ENCODE measurements at places on chromosomes 7 and 10.

- peak; percentile 89 for DNase-seq
These were observed 94.7 kb upstream of the ZMIZ1 start for GRCh38 chr10:78973901-78974616.

GRCh38 chr7:97011536-97012364, 6.4 kb downstream of the DLX6 start:
- no peak for DNase-seq

DNA sequence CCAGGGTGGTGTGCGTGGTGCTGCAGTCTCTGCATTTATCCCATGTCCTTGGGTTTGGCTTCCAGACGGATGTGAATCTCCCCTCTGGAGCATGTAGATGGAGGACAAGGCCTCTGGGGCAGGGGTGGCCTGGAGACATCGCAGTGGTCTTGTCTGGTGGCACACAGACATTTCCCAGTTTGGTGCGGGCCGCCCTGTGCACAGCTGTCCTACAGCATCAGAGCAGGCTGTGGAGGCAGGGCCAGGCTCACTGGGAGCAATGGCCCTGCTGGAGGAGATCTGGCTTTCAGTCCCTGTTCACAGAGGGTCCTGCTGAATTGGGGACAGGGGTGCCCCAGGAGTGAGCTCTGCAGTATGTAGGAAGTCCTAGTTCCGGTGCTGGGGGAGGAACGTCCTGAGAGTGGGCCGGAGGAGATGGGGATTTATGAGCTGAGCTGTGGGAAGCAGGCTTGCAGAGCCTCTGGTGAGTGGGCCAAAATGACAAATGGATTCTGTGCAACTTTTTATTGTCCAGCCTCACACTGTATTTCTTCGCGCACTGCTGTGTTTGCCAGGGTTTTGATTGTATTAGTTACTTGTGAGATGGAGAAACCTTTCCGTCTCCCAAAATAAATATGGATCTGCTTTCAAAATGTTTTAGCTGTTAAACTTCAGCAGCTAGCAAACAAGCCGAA, 40.3 kb downstream of the MGMT start:
- DNase-seq = no peak

GRCh38 chr10:16119445-16119844, 259.1 kb upstream of the MINDY3 start:
- no peak for DNase-seq

- no peak for DNase-seq
These were observed 91.1 kb downstream of the CALN1 start for GRCh38 chr7:72321081-72321480.

DNA sequence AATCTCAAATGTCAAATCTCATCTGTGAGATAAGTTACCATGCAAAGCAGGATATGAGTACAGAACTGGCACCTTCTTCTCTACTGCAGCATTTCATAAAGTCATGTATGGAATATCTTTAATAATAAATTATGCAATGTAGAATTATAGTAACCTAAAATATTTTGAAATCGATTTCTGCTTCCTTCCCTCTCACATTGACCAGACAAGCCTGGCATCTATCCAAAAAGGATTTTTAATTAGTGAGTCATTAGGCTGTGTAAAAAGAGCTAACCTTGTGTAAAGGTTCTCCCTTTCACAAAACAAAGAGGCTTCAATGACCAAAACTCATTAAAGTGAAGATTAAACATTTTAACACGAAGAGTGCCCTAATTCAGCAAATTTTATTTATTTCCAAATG, 48.8 kb upstream of the EXOC6 start:
- DNase-seq = no peak

GRCh38 chr7:11726001-11726793, 105.8 kb downstream of the THSD7A start:
- no peak for DNase-seq

DNA sequence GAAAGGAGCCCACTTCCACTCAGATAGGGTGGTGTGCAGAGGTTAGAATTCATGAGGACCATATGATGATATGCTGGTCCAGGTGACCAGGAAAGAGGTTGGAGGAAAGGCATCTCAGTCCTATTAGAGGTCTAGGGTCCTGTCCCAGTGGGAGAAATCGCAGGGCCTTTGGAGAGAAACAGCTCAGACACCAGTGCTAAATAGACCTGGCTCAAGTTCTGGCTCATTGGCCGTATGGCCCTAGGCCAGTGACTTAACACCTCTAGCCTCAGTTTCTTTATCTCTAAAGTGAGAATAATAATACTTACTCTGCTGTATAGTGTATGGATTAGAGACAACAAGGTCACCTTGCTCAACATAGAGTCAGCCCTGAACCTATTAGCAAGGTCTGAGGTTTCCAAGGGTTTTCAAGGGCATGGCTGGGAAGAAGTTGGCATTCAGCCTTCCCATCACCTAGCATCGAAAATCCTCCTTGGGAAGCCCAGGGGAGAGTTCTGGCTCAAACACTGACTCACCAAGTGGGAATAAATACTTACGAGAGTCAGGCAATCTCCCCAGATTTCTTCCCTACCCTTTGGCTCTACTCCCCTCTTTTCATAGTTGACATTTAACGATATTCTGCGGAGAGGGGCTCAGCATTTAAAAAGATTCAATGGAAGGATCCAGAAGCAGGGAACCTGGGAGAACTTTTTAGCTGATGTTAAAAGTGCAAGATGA, 473.1 kb upstream of the PODXL start:
- no peak for DNase-seq

Measured in NCI-H2107 (cell line).